ENCODE measurements at places on chromosomes 11 and 22.

DNA sequence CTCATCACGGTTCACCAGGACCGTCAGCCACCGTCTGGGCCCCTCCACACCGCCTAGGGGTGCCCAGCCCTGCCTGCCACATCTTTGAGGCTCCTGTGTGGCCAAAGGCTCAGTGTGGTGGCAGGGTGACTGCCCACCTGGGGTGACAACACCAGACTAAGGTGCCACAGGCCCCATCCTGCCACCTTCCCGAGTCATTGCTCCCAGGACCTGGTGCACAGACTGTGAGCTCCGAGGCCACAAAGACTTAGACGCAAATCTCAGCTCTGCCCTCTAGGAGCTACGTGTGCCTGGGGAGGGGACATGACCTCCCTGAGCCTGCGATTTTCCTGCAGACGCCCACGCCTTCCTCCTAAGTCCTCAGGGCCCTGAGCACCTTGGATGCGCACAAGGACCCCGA, 36.5 kb downstream of the KIAA0930 start:
- DNase-seq: no peak

DNA sequence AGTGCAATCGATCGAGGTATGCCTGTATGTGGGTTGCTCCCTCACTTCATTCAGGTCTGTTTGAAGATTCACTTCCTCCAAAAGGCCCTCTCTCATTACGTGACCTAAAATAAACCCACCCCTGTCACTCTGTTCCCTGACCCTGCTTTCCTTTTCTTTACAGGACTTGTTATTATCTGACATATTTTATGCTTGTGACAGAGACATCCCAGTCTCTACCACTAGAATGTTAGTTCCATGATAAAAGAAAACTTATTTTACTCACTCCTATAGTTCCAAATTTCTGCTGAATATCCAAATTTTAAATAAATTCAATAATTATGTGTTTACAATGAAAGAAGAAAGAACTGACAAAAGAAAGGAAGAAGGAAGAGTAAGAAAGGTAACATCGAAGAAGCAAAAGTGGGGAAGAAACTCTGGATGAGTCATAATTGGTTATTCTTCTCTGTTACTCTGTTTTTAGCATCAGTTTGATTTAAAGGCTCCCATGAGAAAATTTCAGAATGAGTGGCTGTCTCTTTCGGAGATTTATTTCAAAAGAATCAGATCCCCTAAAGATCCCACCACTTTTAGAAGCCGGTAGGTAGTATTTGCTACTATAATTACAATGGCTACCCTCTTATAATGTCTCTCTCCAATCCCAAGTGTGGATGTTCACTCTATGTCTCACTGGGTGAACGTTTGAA, 33.5 kb downstream of the ENTHD1 start:
- no peak for DNase-seq

GRCh38 chr22:26998716-26999115, 341.3 kb downstream of the MIAT start:
- DNase-seq: no peak

DNA sequence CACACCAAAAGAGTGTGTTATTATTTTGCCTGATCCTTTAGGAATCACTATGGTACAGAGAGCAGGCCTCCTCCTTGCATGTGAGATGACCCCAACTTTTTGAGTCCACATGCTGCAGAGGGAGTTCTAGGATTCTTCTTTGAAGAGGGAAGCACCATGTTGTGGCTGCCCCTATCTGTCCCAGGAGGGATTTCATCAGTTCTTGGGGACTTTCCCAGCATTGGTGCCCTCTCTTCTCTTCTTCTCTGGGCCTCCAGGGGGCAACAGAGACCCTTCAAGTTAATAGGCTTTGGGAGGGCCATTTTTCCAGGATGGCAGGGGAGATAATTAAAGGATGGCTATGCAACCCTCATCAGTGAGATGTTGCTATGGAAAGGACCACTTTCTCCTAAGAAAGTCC, 3.6 kb downstream of the MMP1 start:
- DNase-seq: no peak

DNA sequence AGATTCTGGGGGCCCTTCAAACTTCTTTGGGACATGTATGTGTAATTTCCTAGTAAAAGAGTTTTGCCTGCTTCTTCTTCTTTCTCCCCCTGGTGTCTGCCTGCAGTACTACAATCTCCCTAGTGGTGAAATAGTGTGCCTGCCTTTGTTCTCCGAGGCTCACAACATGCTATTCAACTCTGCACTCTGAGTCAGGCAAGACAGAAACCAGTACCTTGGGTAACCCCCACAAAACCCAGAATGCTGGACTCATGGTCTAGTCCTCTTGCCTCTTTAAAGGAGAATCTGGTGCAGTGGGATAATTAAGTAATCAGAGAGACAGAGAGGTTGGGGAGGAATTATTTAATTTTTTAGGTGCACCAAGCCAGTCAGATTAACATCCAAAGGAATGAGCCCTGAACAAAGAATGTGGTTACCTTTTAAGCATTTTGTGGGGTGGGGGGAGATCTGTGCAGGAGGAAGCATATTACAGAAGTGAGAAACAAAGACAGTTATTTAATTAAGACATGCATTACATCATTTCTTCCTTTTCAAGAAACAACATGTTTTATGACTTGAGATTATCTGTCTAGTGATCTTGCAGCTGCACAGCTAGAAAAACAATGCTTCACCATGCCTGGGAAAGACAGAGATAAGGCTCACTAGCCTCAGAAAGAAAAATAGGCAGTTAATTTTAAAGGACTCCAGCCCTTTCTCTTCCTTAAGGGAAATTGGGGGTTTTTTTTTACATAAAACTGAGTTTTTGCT, 11.0 kb upstream of the MS4A6A start:
- DNase-seq: peak; percentile 14

- DNase-seq: no peak
These were observed 104.9 kb upstream of the GAL start for GRCh38 chr11:68579455-68579854.

GRCh38 chr11:2577991-2578928, 121.5 kb downstream of the KCNQ1OT1 start:
- no peak for DNase-seq

- DNase-seq: no peak
These were observed 194.3 kb downstream of the SWAP70 start for GRCh38 chr11:9858218-9858617.

DNA sequence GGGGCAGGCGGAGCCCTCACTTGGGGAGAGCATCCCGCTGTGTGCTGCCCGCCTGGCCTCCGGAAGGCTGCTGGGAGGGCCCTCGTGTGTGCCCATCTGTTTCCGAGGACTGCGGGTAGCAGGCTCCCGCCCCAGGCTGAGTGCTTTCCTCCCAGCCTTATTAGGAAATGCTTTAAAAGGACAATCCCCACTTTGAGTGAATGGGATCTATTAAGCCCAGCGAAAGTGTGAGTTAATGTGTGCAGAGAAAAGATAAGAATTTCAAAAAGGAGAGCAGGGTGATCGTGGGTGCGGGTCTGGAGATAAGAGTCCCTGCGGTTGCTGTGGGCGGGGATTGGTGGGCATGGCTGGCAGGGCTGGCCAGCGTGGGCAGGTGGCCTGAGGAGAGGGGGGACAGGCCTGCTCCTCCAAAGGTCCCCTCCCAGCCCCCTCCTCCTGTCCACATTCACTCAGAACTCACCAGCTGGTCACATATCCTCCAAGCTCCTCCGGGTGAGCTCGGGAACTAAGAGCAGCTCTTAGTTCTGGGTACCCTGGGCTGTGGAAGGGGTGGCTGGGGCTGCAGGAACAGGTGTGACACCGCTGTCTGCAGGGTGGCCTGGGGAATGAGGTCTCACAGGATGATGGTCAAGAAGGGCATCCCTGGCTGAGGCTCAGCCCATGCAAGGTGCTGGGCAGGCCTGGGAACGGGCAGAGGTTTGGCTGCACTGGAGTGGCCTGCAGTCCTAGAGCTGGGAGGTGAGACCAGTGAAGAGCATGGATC, 1260.3 kb downstream of the BRD1 start:
- DNase-seq: no peak

DNA sequence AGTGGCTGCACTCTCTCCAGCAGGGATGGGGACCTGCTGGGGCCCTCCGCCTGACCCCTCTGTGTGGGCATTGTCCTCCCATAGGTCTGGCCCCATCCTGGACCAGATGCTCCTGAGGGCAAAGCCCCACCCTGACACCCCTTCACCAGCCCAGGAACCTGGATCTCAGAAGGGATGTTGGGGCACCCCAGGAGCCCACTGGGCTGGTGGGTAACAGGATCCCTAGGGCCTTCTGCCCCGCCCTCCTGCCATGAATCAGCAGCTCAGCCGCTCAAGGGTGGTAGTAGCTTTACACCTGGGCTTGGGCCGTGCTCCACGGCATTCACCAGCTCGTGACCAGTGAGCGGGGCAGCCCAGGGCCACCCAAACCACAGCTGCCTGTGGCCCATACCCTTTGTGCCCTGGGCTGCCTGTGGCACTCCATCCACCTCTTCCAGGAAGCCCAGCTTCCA, 1.0 kb upstream of the MAPK12 start:
- DNase-seq: no peak

- DNase-seq: no peak
These were observed 34.4 kb upstream of the ZBED5 start for GRCh38 chr11:10892250-10892649.

GRCh38 chr22:35824256-35824655, 106.6 kb downstream of the APOL5 start:
- no peak for DNase-seq

DNA sequence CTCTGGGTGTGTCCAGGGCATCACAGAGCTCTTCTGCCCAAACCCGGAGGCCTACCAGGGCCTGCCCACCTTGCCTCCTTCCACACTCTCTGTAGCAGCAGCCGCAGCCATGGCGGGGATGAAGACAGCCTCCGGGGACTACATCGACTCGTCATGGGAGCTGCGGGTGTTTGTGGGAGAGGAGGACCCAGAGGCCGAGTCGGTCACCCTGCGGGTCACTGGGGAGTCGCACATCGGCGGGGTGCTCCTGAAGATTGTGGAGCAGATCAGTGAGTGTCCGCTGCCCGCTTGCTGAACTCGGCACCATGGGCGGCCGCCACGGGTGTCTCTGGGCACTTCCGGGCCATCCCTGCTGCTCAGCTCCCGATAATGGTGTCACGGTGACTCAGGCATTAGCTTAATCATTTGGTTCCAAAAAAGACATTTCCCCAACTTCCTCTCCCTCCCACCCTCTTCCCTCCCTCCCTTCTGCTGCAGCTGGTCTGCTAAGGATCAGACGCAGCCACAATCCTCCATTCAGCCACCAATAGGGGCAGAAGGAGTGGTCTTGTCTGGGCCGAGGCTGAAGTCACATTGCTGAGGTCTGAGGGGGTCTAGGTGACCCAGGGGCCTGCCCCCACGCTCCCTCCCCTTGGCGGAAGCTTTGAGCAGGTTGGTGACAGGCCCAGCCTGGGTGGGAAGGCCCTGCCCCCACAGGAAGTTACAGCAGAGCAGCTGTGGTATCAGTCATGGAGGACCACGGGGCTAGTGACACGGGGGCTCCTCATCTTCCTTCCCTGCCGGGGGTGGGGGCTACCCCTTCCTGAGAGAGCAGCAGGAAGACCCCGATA, 950 bp downstream of the FERMT3 start:
- peak; percentile 59 for DNase-seq
